ENCODE measurements at places on chromosomes 1 and 21.

- DNase-seq: no peak
Observed at GRCh38 chr21:45420061-45421041, 15.4 kb downstream of the COL18A1 start.

- DNase-seq: no peak
Observed at GRCh38 chr1:22507587-22507986, 55.7 kb upstream of the EPHA8 start.

DNA sequence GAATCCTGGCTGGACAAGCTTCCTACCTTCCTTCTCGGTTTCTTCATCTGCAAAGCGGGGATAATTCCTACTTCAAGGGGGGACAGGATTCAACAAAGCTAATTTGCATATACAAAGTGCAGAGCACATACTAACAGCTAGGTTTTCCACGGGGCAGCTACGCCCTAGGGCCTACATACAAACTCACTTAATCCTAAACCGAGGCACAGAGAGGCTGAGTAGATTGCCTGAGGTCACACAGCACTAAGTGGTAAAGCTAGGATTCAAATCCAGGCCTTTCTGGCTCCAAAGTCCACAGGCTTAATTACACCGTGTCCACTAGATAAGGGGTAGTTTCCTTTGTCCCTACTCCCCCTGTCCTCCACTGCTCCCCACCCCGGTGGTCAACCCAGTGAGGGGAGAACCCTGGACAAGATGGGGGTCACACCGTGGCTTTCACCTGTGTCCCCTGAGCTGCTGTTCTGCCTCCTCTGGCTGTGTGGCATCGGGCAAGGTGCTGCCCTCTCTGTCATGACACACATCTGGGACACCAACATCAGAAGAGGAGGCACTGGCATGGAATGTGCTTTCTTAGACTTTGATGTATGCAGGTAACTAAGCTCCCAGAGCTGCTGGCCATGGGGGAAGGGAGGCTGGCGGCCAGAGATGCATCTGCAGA is 44.5 kb downstream of the TAS1R2 start:
- DNase-seq: no peak

DNA sequence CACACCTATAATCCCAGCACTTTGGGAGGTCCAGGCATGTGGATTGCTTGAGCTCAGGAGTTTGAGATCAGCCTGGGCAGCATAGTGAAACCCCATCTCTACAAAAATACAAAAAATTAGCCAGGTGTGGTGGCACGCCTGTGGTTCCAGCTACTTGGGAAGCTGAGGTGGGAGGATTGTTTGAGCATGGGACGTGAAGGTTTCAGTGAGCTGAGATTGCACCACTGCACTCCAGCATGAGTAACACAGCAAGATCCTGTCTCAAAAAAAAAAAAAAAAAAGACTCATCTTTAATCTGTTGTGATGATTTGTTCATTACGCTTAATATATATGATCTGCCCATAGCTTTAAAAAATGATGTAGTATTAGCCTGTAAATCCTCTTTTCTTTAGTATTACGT is 44.0 kb downstream of the OR10J1 start:
- DNase-seq: no peak

- no peak for DNase-seq
Observed at GRCh38 chr1:149877211-149877946, 22.0 kb upstream of the BOLA1 start.

DNA sequence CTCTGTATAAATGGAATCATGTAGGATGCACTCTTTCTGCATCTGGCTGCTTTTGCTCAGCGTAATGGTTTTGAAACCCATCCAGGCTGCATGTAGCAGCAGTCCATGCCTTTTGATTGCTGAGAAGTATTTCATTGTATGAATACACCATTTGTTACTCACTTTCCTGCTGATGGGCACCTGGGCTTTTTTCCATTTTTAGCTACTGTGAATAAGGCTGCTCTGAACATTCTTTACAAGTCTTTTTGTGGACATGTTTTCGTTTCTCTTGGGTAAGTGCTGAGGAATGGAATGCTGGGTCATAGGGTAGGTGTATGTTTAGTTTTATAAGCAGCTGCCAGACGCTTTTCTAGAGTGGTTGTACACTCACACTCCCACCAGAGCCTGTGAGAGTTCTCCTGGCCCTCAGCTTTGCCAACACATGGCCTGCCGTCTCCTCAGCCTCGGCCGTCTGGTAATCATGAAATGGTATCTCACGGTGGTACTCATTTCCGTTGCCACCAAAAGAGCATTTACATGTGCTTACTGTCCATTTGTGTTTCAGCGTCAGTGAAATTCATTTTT is 22.7 kb downstream of the SLX9 start:
- no peak for DNase-seq

DNA sequence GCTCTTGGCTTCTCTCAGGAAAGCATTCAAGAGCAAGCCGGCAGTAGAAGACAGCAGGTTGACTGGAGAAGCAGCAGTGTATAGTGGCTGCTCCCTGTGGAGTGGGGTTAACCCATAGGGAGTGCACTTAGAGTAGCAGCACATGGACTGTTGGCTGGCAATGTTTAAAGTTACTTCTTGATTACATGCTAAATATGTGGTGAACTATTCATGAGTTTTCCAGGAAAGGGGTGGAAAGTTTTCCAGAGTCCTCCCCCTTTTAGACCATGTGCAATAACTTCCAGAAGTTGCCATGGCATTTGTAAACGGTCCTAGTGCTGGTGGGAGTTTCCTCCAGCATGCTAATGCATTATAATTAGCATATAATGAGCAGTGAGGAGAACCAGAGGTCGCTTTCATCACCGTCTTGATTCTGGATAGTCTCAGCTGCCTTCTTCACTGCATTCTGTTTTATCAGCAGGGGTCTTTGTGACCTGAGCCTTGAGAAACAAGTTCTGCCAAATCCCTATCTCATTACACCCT is 131.8 kb downstream of the CCDC185 start:
- DNase-seq: no peak

GRCh38 chr1:151476083-151476482 is 16.8 kb upstream of the POGZ start:
- no peak for DNase-seq

DNA sequence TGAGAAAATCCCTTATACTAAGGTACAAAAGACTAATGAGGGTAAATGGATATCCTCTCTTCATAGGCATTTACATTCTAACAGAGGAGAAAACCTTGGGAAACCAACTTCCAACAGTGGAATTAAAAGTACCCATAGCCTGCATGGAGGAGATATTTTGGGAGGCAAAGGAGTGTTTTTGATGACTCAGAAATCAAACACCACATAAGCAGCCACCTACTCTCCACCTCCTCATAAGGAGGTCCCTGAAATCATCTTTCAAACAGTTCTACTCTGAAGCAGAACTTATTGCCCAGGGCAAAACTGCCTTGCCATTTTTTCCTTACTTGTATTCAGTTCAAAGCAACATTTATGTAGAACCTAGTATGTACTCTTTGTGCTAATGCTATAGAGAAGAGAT is 211.3 kb downstream of the KCNH1 start:
- no peak for DNase-seq

GRCh38 chr21:29145852-29146453 is 15.5 kb downstream of the MAP3K7CL start:
- no peak for DNase-seq

DNA sequence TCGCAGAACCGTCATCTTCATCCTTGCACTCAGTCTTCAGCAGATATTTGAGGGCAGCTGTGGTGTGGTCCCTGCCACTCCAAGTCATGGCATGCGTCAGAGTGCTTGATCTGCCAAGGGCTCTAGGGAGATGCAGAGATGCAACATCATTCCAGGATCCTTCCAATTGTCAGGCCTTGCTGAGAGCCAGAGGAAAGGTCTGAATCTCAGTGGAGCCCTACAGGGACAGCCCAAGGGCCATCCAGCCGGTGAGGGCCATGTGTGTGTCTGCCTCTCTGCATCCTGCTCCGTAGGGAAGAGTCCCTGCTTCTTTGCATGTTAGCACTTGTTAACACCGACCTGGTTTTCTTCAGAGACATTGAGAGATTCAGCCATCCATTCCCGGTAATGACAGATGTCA is 17.6 kb downstream of the MAPKAPK2 start:
- DNase-seq: no peak

DNA sequence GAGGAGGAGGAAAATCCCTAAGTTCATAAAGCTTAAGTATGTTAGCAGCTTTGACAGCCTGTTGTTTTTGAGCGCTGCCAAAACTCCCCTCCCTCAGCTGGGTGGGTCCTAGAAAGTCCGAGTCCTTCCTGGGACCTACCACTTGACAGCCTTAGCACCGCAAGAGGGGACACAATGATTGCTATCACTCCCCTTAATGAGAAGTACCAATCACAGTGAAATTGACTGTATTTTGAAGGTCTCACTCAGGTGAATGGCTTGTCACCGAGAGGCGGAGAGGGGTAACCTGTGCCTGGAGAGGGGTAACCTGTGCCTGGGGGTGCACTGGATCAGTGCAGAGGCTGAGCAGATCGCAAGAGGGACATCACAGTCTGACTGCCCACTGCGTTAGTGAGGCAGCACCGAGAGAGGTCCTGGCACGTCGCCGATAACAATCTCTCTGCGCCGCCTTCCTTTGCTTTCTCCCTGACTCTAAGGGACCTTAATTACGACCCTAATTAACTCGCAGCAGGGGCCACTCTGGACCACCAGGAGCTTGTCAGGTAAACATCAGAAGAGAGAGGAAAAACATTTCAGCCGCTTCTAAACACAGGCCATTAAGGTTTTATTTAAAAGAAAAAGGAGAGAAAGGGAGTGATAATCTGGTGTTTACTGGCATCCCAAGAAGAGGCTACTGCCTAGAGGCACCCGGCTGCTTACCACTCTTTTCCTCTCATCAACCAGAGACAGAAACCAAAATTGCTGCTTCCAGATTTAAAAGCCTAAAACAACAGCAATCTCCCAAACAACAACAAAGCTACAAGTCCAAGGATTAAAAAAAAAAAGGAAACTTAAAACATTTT is 25.7 kb upstream of the KCNK1 start:
- no peak for DNase-seq
